ENCODE measurements at places on chromosomes 11 and 22. TPM values are rescaled to one million over a fixed set of nuclear protein-coding genes. Genes with fewer than 3 reads are reported as not detected.

EED gene
- total RNA-seq = 15.2 TPM

TTC38 gene
- total RNA-seq = 85.8 TPM

GRCh38 chr11:113179181-113179704 is 135.1 kb upstream of the TTC12 start:
- no peaks in the 10 kb centered on the region for H3K36me3 ChIP-seq
- H3K4me1 ChIP-seq = peaks cover 18% of the 10 kb centered on the region
- H3K27ac ChIP-seq = no peak overlapping the region
- no peaks in the 10 kb centered on the region for H3K27me3 ChIP-seq

- H3K27ac ChIP-seq = no peak overlapping the region
- no peak for DNase-seq
- no peak overlapping the region for H3K4me3 ChIP-seq
- H3K4me1 ChIP-seq = peaks cover 12% of the 10 kb centered on the region
- no peaks in the 10 kb centered on the region for H3K36me3 ChIP-seq
These were observed 33.1 kb downstream of the EIF3F start for GRCh38 chr11:8020244-8020597.

DKK3 gene
- 71.3 TPM for total RNA-seq

MOGAT2 gene
- 3.2 TPM for total RNA-seq

DNA sequence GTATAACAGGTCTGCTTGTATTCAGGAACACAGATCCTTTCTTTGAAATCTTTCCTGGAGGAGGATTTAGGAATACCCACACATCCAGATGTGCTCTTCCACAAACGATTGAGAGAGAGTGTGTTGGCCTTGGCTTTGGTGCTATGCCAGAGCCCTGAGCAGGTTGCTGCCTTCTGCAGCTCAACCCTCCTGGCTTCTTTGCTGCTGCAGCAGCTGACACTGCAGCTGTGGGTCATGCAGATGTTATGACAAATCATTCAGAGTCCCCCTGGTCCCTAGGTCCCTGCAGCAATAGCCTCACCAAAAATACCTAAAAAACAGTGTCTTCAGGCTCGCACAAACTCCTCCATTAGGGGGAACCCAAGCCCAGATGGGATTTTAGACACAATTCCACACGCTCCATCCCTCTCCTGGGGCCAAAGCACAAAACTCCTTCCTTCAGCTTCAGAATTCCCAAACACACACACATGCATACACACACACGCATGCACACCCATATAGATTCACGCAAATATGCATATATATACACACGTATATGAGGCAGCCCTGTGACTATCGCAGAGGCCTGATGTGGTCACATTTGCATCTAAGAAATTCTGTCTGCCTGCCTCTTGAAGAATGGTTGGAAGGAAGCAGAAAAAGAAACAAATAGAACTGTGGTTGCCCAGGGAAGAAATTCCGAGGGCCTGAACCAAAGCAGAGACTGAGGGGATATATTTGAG is 35.4 kb downstream of the SLN start:
- H3K27ac ChIP-seq = no peak overlapping the region
- H3K4me3 ChIP-seq = no peak overlapping the region
- H3K27me3 ChIP-seq = no peaks in the 10 kb centered on the region
- no peaks in the 10 kb centered on the region for H3K36me3 ChIP-seq
- H3K4me1 ChIP-seq = no peaks in the 10 kb centered on the region

- H3K36me3 ChIP-seq = no peaks in the 10 kb centered on the region
- no peaks in the 10 kb centered on the region for H3K27me3 ChIP-seq
- no peak overlapping the region for H3K4me3 ChIP-seq
- H3K4me1 ChIP-seq = no peaks in the 10 kb centered on the region
- H3K27ac ChIP-seq = no peak overlapping the region
These were observed 1.4 kb downstream of the LIPT2 start for GRCh38 chr11:74492084-74492483.

- H3K4me1 ChIP-seq = no peaks in the 10 kb centered on the region
- H3K27ac ChIP-seq = no peak overlapping the region
- H3K4me3 ChIP-seq = no peak overlapping the region
- H3K27me3 ChIP-seq = no peaks in the 10 kb centered on the region
These were observed 1054.3 kb upstream of the TENM4 start for GRCh38 chr11:80495116-80495515.

GRCh38 chr11:122322329-122322728 is 206.3 kb upstream of the BLID start:
- no peak overlapping the region for H3K27ac ChIP-seq
- H3K36me3 ChIP-seq = no peaks in the 10 kb centered on the region
- no peaks in the 10 kb centered on the region for H3K27me3 ChIP-seq
- no peak for DNase-seq
- peaks cover 12% of the 10 kb centered on the region for H3K4me1 ChIP-seq

GRCh38 chr11:46741600-46742484 is 22.8 kb downstream of the F2 start:
- H3K27me3 ChIP-seq = no peaks in the 10 kb centered on the region
- no peaks in the 10 kb centered on the region for H3K36me3 ChIP-seq
- no peaks in the 10 kb centered on the region for H3K4me1 ChIP-seq
- DNase-seq = no peak

DNA sequence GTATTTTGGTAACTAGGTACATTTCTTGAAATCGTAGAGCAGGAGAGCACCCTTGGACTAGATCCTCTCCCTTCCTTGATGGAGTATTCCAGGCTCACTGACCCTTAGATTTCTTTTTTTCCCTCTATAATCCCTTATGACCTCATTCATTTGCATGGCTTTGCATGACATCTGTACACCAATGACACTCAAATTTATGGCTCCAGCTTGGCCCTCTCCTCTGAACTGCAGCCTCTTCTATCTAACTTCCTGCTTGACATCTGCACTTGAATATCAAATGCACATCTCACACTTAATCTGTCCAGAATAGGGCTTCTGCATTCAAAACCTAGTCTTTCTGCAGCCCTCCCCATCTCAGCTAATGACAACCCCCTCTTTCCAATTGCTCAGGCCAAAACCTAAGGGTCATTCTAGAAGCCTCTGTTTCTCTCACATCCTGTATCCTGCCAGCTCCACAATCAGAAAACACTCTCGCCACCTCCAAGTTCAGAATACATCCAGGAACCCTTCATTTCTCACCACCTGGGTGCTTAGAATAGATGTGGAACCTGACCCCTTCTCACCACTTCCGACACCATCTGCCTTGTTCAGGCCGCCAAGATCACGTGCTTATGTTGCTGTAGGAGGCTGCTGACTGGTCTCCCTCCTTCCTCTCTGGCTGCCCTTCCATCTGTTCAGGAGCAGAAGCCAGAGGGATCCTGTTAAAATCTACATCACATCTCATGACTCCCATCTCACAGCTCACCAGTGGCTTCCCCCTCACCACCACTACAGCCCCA is 138.9 kb upstream of the MTNR1B start:
- H3K36me3 ChIP-seq = no peaks in the 10 kb centered on the region
- H3K27me3 ChIP-seq = no peaks in the 10 kb centered on the region
- no peak overlapping the region for H3K4me3 ChIP-seq
- DNase-seq = no peak

DNA sequence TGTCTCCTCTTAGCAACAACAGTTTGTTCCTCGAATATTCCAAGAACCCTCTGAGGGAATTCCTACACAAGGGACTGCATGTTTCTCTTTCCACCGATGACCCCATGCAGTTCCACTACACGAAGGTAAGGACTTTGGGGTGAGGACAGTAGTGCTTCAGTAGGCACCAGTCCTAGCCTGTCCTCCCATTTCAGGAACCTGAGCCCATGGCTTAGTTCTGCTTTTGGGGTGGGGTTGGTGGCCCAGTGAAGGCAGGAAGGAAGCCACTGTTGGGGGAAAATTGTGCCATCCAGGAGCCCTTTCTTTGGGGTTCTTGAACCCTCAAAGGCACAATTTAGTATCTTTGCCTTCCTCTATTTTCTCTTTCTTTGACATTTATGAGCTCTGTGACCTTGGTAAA is 38.2 kb downstream of the RNF141 start:
- H3K4me3 ChIP-seq = no peak overlapping the region
- DNase-seq = no peak
- no peaks in the 10 kb centered on the region for H3K36me3 ChIP-seq
- no peaks in the 10 kb centered on the region for H3K27me3 ChIP-seq
- H3K4me1 ChIP-seq = no peaks in the 10 kb centered on the region

DNA sequence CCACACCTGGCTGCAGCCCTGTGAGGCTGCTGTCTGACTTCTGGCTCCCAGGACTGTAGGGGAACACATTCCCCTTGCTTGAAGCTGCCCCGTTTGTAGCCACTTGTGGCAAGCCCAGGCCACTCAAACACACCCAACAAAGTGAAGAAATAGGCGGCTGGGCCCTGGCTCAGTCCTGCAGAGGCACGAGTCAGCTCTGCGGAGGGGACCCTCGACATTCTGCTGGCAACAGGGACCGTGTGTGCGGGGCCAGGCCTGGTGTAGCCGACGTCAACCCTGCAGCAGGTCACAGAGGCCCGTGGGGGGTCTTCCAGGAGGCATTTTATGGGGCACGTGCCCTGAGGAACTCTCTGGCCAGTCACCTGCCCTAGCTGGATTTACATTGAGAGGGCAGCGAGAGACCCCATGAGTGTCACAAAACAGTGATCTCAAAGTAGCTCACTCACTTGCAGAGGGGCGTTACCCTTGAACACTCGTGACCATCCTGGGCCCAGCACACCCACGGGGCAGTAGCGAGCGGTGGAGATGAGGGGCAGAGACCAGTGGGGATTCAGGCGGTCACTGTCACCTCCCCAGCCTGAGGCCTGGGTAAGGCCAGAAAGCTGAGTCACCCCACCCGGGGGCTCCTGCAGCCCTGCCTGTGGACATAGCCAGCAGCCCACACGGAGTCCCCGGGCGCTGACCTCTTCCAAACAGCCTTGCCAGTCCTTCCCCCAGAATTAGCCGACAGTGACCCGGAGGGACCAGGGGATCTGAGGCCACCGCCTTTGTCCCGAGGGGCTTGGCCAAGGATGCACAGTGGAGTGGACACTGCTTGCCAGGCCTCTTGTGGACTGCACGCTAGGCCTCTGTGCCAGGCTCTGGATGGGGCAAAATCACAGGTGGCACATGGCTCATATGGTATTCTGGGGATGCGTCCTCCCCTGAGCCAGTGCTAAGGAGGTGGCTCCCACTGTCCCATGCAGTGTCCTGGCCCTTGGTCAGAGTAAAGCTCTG is 139.5 kb downstream of the CTTN start:
- H3K27me3 ChIP-seq = no peaks in the 10 kb centered on the region
- no peaks in the 10 kb centered on the region for H3K36me3 ChIP-seq
- DNase-seq = no peak
- no peaks in the 10 kb centered on the region for H3K4me1 ChIP-seq
- no peak overlapping the region for H3K4me3 ChIP-seq
- no peak overlapping the region for H3K27ac ChIP-seq
